Dermis blood vessel endothelial cell (primary cell): ENCODE measurements at places on chromosomes 3 and 15.
A peak's percentile ranks its signal among the peaks of the same experiment; 100 is the strongest.

GRCh38 chr3:189838291-189838690 is 207.1 kb downstream of the TP63 start:
- DNase-seq: no peak

GRCh38 chr3:153354641-153355040 is 192.6 kb downstream of the RAP2B start:
- no peak for DNase-seq

- peak; percentile 27 for DNase-seq
Observed at GRCh38 chr3:50340448-50341329, at the start of gene RASSF1. RASSF1 (minus strand) TSS chr3:50340836; CDS start chr3:50340805, 31 bp downstream.

DNA sequence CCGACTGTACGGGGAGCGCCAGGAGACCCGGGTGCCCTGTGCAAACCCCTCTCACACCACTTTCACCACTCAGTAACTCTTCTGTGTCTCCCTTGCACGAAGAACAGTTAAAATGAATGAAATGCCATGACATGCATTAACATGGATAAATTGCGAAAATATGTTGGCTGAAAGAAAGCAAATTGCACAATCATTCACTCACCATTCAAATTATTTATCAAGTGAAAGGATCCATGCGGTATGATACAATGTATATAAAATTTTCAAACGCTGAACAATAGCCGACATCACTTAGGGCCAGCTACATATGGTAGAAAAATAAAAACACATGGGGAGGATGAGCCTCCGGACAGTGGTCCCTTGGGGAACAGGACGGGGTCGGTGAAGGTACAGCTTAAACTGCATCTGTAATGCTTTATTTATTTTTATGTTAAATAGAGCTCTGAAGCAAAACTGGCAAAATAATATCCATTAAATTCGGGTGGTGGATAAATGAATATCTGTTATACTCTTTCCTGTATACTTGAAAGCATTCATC is 45.9 kb downstream of the SLC12A8 start:
- DNase-seq: no peak

DNA sequence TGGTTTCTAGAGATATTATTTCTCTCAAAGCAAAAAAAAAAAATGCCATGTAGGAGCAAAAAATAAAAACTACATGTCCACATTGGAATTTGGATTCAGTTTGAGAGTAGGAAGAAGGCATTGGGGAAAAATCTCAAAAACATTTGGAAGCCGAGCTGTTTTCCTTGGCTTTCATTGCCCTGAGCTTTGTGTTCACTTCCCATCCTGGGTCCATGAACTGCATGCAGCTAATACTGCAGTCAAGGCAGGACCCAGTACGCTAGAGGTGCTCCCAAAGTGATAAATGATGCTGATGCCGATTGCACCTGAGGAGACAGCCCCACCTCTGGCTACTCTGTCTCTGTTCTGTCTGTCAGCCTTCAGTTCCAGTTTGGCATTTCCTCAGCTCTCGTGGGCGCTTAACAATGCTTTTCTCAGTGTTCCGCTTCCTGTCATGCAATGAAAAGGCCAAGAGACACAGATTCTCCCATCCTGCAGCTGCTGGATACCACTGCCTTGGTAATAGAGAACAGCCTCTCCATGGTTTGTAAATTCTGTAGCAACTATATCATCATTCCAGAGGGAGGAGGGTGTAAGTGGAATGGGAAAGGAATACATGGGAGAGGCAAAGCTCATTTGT is 181.8 kb downstream of the RYR3 start:
- no peak for DNase-seq

GRCh38 chr3:157610876-157611535 is 107.8 kb upstream of the VEPH1 start:
- no peak for DNase-seq

DNA sequence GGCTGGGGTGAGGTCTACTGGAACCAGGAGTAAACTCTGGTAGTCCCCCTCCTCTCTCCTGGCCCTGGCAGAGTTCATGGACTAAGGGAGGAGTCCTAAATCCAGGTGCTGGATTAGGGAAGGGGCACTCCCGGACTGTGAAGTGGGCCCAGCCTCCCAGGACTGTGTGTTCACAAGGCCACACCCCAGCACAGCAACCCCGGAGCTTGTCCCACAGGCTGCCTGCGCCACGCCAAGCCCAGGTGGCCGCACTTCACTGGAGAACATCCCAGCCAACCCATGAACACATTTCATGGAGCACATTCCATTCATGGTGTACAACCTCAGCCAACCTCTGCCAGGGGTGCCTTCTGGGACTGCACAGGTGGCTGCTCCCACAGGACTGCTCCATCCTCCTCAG is 8.2 kb downstream of the ARPIN start:
- DNase-seq: no peak

- DNase-seq: no peak
Observed at GRCh38 chr3:169272532-169272931, 391.0 kb downstream of the MECOM start.

DNA sequence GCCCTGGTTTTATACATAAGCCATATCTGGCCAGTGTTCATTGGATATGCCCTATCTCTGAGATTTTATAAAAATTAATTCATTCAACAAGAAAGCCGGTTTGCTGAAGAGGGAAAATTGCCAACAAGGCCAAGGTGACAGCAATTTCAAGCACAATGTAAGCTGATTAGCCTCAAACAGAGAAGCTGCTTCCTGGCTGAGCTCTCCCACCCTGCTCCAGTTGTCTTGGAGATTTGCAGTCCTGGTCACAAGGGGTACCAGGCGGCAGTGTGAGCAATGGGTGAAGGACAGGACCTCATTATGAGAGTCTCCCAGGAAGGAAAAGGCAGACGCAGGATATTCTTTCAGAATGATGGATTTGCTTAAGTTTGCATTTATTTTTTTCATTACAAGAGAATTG is 5.4 kb upstream of the THSD4 start:
- no peak for DNase-seq

DNA sequence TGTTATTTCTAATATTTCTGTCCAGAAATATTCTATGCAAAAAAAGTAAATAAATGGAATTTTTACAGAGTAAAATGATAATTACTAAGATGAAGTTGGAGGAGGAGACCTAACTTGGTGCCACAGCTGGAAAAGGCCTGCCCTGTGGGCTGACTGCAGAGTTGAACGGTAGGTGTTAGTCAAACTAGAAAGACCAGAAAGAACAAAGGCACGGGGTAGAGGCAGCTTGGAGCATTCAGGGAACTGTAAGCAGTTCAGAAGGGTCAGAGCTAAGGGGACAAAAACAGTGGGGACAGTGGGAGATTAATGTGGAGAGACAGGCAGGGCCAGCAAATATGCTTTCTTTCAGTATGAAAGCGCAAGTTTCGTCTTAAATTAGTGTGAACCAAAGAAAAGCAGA is 39.3 kb upstream of the PTPRG start:
- no peak for DNase-seq

DNA sequence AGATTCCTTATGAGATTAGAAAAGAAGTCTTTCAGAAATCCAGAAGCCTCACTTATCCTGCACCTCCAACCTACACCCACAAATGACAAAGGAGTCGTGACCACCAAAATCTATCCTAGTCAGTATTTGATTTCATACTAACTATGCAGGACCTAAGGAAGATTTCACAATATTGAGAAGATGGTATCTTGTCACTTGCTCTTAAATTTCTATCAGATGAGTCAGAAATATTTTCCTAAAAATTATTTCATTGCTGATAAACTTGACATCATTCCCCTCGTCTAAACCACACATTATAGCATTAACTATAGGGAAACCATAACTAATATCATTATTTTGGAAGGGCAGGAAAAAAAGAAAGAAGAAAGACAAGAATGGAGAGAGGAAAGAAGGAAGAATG is 138.0 kb upstream of the THBS1 start:
- DNase-seq: no peak

DNA sequence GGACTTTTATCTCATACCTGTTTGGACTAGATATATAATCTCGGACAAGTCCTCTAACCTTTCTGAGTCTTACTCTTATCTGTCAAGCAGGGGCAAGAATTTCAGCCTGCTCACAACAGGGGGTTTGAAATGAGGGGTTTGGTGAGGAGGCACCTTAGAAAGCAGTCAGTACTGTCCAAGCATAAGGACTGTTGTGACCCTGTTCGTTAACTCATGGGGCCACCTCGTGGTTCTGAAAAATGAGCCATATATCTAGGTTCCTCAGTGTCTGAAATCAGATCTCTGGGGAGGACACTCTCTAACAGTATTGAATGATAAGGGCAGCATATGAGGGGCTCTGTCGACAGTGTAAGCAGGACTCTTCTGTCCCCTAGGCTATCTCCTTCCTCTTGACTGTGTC is 7.2 kb upstream of the TIMP4 start:
- no peak for DNase-seq

DNA sequence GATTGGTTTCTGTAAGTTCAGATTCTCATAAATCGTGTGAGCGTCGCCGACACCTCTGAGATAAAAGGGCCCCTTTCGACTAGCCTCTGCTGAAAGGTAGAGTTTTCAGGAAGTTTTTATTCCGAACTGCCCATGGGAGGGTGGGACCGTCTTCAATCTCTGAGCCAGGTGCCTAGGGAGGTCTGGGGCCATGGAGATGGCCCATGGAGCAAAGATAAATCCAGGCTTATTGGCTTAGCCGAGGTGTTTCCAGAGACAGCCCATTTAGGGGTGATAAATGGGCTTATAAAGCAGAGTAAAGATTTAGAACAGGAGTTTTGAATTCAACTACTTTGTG is 442 bp downstream of the QTRT2 start:
- no peak for DNase-seq

GRCh38 chr3:73866846-73867245 is 242.1 kb upstream of the PDZRN3 start:
- no peak for DNase-seq

DNA sequence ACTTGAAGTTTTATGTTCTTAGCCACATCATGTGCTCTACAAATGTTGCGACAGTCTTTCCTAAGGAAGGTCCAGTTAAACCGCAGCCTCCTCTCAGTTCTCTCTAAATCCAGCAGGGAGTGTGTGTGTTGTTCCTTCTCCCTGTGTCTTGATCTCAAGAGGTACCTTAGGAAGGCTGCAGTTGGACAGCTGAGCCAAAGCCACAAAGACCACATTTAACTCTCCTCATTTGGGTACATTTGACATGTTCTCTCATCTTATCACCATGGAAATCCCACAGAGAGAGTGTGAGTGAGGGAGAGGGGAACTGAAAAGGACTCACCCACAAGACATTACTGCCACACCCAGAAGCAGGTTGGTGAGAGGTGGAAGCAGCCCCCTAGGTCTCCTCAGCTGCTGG is 79.5 kb downstream of the CD200R1L start:
- no peak for DNase-seq

GRCh38 chr15:62104846-62105245 is 38.1 kb downstream of the C2CD4A start:
- no peak for DNase-seq

DNA sequence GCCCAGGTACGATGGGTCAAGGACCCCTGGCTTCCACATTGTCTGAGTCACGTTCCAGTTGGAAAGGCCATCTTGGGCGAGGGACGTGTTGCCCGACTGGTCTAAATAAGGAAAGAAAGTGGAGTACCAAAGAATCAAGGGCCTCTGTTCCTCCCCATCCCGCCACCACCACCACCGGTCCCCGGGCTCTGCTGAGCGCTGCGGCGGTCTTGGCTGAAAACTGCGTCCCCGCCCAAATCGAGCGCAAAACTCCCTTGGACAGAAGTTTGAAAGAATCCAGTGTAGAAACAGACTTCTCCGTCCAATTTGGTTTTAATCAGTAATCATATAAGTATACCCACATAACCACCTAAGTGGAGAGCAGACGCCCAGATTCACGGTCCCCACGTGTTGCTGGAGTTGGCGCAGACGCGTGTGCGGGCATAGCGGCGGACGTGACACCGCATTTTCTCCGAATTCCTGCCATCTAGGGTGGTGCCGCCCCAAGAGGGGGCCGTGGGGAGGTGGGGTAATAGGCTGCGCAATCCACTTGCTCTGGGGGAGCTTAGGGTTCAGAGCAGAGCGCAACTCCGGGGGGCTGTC is 243.8 kb upstream of the TOPAZ1 start:
- DNase-seq: no peak

DNA sequence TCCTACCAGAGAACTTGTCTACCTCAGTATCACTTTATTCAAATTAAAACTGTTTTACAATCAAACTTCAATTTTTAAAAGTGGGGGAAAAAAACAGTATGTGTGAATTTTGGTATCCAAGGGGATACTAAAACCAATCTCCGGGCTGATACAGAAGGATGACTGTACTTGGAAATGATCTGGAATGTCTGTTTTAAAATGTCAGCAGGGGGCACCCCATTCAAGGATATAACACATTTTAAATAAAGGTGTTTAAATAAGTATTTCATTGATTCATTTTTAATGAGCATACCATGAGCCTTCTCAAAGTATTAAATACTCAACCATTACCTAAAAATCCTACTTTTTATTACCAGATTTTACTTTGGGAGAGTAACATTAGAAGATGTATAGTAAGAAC is 67.9 kb downstream of the ULK4 start:
- DNase-seq: peak; percentile 82

GRCh38 chr3:17802950-17803349 is 60.5 kb upstream of the TBC1D5 start:
- no peak for DNase-seq

DNA sequence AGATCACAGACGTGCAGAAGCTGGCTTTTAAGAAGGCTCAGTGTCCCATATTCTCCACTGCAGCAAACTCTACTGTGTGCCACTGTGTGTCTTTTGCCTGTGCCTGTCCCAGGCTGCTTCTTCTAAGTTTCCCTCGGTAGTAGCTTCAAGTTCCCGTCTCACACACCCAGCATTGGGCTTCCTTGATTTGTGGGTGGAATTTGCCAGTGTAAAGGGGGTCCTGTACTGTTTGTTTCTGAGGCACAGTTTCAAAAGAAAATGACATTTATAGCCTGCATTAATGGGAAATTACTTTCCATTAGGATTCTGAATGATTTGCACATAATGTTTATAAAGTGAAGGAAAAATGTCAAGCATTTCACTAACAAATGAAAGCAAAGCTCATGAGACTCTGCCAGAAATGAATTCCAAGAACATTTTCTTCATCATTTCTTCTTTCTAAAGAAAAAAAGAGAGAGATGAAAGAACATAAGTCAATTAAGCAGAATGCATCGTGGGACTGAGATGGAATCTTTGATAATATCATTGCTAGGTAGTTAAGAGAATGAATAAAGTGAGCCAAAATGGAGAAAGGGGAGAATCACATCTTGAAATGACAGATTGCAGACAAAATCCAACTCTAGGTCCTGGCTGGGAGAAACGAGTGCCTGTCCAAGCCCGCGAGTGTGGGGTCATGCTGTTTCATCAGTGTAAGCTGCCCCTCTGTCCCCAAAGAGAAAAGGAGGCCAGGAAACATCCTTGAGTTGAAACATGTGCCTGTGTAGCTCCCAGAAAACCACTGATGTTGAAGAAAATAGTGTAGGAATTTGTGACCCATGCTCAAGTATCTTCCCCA is 48.6 kb upstream of the ADAMTSL3 start:
- DNase-seq: no peak

GRCh38 chr3:39671116-39671515 is 138.3 kb upstream of the MYRIP start:
- no peak for DNase-seq

GRCh38 chr3:188066141-188066540 is 87.8 kb upstream of the LPP start:
- DNase-seq: no peak

GRCh38 chr15:83364501-83364900 is 80.0 kb upstream of the BNC1 start:
- DNase-seq: peak; percentile 20
